ENCODE measurements at places on chromosomes 5 and 9.

DNA sequence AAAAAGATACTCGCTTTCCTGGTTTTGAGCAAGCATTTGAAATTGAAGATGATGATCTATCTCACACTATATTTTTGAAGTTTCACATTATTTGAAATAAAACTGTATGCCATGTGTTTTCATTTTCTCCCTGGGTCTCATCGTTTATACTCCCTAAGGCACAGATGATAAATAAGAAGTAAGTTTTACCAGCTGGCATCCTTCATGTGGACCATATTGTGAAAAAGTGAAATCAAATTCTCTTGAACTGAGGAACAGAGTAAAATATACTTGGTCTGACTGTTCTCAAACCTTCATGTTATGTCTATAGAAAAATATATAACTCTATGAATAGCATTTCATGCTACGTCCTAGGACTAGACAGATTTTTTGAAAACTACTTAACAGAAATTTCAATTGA lies 1600.9 kb upstream of the C9orf72 start:
- DNase-seq: no peak

DNA sequence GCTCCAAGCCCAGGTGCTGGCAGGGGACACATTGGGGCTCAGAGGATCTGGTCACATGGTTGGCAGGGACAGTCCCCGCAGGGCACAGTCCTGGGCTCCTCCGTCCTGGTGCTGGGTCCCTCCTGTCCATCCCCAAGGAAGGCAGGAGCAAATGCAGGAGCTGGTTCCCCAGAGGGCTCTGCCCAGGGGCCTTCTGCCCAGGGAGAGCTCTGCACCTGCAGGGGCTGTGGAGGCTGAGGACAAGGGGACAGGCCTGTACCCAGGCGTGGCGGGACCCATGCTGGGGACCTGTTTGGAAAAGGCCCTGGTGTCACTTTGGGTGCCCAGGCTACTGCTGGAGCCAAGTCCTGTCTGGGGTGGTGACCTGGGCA lies 7.2 kb downstream of the SPATA31E1 start:
- DNase-seq: no peak

DNA sequence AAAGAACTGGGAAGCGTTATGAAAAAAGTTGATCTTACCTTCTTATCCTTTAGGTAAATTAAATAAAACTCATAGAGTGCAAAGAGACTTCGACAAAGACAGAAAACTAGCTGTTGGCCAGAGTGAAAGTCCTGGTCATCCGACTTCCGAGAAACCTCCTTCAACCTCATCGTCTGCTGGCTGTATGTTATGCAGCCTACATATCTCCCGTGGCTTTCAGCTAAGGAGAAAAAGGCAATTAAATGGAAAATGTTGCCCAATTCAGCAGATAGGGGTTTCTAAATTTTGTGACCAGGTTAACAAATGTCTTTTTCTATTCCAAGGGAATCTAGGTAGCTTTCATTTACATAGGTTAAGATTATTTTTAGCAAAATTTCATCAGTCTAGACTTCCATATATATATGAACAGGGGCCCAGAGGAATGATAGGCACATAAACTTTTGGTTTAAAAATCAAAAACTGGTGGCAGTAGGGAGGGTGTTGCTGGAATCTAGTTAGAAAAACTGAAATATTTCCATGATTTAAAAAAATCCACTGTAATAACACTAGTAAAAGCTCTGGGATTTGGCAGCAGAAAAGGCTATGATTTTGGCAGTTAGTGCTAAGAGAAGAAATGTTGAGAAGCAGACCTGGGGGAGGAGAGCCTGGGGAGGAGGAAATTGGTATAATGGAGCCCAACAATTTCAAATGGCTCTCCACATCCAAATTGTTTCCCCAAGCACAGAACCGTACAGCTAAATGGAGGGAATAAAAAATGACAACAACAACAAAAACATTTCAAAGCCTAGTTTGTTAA lies 32.1 kb downstream of the RAI14 start:
- DNase-seq: no peak

- DNase-seq: peak; percentile 55
Observed at GRCh38 chr5:129672006-129672405, 75.9 kb upstream of the MINAR2 start.

GRCh38 chr9:18018661-18019060 lies 439.8 kb downstream of the SH3GL2 start:
- DNase-seq: no peak

DNA sequence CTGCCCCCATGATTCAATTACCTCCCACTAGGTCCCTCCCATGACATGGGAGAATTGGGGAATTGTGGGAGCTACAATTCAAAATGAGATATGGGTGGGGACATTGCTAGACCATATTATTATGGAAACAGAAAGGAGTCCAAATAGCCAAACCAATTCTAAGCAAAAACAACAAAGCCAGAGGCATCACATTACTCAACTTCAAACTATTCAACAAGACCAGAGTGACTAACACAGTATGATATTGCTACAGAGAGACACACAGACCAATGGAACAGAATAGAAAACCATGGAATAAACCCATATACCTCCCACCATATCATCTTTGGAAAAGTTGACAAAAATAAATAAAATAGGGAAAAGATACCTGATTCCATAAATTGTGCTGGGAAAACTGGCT lies 710.5 kb upstream of the CDH9 start:
- no peak for DNase-seq

DNA sequence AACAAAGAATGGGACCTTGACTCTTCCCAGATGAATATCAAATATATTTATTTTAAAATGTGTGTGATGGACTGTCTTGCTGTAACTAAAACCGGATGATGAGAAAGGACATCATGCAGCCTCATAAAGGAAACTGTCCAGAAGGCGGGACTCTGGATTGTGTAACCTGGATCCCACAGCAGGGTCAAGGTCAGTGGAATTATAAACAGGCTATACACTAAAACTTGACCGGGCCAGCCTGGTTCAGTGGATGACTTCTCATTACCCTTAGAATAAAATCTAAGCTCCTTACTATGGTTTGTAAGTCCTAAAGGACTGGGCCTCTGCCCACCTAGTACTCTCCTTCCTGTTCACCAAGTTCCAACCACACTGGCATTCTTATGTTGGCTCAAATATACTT lies 280.3 kb downstream of the ELAVL2 start:
- DNase-seq: no peak

DNA sequence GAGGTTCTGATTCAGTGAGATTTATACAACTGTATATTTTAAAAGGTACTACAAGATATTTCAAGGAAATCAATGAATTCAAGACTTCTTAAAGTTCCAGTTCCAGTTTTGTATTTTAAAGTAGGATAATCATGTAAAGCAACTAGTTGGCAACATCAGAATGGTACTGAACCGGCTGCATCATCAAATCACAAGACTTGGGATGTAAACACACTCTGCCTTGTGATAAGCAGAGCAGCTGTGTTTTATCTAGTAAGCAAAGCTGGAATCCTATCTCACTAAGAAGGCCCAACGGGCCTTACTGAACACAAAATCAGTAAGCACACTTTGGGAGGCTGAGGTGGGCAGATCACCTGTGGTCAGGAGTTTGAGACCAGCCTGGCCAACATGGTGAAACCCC lies 327.2 kb upstream of the NREP start:
- DNase-seq: peak; percentile 8

DNA sequence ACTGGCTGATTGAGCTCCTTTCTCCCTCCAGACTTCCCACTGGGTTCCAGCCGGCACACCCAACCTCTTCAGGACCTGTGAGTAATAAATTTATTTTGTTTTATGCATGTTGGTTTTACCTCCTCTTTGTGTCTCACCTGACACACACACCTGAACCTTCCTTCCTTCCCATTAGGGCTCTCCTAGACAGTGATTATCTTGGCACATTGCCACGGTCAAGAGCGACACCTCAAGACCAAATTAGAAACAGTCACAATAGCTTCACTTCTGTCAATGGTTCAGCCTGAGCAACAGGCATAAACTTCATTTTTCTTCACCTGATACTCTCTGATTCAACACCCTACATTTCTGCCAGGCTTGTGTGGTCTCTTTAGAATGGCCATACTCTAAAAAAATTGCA lies 296.3 kb upstream of the SMARCA2 start:
- DNase-seq: no peak

Data from SK-MEL-5 (cell line).